ENCODE measurements at places on chromosomes 5 and 9.
A peak's percentile ranks its signal among the peaks of the same experiment; 100 is the strongest.

GRCh38 chr5:178454303-178454702 is 135.9 kb downstream of the COL23A1 start:
- DNase-seq = no peak

GRCh38 chr5:94595281-94595840 is 23.0 kb downstream of the KIAA0825 start:
- no peak for DNase-seq

- DNase-seq = no peak
Measured at GRCh38 chr5:775961-776861, 8.3 kb downstream of the ZDHHC11B start.

DNA sequence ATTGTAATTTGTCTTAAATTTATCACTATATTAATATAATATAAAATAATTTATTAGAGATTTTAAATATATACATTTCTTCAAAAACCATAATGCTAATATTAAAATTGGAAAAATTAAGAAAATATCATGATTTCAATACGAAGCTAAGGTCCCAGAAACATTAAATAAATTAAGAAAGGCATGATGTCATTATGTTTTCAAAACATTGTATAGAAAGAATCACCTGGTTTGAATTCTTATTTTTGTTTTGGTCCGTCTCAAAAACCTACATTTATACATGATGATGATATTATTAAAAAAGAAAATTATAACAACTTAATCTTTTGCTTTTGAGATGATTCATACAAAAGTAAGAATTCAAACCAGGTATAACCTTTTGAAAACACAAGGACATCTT is 8.2 kb upstream of the EDIL3 start:
- no peak for DNase-seq

DNA sequence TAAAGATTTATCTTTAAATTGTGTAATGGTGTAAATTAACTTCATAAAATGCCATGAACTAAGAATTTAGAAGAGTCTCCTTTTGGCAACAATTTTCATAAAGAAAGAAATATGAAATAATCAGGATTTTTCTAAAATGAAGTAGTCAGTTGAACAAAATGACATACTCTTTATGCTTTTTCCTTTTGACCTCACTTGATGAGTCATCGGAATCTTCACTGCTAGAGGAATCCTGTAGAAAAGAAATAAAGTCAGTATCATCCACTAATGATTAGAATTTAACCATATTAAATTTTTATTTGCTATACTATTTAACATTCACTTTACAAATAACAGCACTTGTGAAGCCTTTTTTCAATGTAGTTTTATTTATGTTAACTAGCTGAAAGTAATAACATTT is 26.1 kb downstream of the CHD1 start:
- DNase-seq = no peak

GRCh38 chr5:33711094-33711679 is 180.6 kb downstream of the ADAMTS12 start:
- no peak for DNase-seq

- DNase-seq = peak; percentile 16
Measured at GRCh38 chr5:65076251-65076869, 307.6 kb downstream of the CWC27 start.

DNA sequence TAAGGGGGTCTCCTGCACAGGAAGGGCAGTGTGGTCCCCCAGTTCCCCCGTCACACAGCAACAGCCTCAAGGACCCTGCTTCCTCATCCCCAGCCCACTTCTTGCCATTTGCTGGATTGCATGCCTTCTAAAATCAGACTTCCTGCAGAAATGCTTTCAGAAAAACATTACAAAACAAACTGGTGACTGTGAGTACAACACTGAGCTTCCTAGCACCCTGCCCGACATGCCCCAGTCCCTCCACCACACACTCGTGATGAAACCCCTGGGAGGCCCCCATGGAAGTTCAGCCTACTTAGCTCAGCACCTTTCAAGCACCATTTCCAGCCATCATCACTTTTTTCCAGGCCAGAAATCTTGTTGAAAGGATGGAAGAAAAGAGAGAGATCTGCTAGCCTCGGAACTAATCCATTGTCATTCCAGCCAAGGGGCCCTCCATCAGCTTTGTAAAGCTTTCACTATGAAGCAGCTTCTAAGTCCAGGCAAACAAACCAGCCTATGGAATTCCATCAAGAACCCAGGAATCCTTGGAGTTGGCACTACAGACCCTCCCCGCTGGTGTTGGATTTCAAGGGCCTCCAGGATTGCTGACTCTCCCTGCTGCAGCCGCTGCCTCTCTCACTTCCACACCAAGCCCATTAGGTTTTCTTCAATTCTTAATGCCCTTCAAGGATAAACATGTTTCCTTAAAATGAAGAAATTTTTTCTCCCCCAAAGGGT is 114.6 kb downstream of the C5orf15 start:
- no peak for DNase-seq

- DNase-seq = peak; percentile 54
Measured at GRCh38 chr9:136902259-136902821, 16.0 kb downstream of the TRAF2 start.
